NCI-H2227 treated with DMSO at 0.1 percent for 48 hours (cell line): ENCODE measurements at places on chromosomes 7 and 10.

GRCh38 chr10:75207857-75208144 is 2.8 kb upstream of the VDAC2 start:
- DNase-seq: no peak

- no peak for DNase-seq
Measured at GRCh38 chr7:150569245-150569955, 2.2 kb downstream of the GIMAP4 start.

- no peak for DNase-seq
Measured at GRCh38 chr7:139523199-139523941, at the start of gene CLEC2L. Gene CLEC2L (plus strand): TSS chr7:139523685. CDS start chr7:139523928, 243 bp downstream.

DNA sequence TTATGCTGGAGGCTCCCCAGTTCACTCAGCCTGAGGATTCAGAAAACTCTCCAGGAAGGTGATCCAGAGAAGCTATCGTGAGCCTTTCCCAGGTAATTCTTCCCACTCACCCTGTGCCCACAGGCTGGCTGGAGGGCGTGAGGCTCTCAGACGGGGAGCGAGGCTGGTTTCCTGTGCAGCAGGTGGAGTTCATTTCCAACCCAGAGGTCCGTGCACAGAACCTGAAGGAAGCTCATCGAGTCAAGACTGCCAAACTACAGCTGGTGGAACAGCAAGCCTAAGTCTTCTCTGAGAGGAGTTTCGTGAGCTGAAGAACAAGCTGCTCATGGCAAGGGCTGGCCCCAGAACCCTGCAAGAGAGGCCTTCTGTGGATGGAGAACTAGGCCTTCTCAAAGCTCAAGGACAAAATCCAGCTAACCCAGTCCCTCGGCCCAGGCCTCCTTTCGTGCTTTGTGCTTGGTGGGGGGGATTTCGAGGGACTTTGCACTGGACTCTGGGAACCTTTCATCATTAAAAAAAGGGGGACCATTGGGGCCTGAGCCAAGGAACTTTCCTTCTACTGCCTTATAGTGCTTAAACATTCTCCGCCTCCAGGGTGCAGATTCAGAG is 23.6 kb downstream of the NOBOX start:
- no peak for DNase-seq

DNA sequence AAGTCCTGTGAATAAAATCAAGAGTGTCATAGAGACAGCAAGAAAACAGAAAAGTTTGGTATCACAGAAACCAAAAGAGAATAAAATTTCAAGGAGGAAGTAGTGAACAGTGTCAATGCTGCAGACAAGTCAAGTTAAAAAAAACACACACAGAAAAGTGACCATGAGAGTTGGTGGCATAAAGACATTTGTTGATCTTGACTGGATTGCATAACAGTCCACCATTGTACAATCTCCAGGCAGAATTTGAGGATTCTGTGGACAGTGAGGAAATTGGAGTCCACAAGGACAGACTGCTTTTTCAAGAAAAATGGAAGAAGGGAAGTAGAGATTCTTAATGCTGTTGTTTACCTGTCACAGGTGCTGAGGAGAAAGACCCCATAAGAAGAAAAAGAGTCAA is 412.5 kb downstream of the PLXDC2 start:
- no peak for DNase-seq

DNA sequence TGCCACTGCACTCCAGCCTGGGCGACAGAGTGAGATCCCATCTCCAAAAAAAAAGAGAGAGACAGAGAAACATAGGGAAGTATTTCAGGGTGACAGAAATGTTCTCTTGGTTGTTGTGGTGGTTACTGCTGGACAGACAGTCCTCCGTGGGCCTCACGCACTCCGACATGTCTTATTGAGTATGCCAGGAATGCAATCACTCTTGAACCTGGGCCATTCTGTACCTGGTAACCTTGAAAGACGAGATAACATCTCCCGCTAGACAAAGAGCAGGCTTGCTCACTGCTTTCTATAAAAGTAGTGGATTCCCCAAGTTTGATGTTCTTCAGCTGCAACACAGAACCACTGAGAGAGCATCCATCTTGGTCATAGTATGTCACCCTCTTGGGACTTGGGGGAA is 6.7 kb downstream of the CACUL1 start:
- no peak for DNase-seq

DNA sequence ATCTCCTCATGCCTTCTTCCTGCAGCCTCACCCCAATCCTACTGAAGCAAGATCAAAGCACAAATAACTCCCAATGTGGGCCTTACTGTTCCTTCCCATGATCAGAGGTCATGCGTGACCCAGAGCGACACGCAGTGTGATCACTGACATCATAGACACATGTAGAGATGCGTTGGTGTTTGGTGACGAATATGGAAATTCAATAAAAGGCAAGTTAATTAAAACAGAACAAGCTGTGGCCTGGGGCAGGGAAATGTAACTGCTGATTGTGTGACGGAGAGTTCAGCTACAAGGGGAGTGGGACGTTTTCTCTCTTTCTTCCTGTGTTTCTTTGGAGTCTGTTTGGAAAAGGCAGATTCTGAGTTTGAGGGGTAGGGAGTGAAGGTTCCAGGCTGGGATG is 34.8 kb upstream of the CARD11 start:
- no peak for DNase-seq

GRCh38 chr10:118216020-118216419 is 126.1 kb downstream of the FAM204A start:
- DNase-seq: no peak

DNA sequence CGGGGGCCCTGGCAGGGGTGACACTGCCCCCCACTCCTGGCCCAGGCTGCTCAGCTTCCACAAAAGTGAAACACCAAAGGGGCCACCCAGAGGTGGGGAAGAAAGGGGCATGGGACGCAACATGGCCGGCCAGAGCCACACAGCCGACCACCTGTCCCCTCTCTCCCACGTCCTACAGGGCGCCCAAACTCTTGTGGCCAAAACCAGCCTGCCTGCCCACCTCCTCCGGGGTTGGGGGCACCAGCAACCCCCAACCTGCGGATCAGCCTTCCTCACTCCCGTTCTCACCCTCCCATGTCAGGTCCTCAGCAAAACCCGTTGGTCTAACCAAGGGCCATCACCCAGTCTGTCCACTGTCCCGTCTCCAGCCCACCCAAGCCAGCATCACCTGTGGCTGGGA is 79.5 kb upstream of the DNAAF5 start:
- DNase-seq: no peak

GRCh38 chr10:110214371-110214826 is 7.0 kb downstream of the MXI1 start:
- no peak for DNase-seq

DNA sequence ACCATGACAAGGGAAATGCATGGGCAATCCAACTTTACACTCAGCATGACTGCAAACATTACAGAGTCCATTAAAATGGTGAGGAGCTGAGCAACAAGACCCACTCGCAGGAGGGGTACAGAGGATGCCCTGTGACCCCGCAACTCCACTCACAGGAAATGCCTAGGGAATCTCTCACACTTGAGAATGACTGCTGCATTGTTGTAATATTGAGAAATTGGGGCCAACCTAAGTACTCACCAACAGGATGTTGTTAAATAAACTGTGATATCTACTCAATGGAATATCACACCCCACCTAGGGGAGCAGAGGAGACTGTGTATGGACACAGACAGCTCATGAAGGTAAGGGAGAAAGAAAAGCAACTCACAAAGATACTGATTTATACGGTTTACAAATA is 53.4 kb upstream of the CAMK2B start:
- DNase-seq: no peak

GRCh38 chr10:127434006-127434405 is 115.1 kb upstream of the NPS start:
- no peak for DNase-seq

GRCh38 chr10:65793738-65794425 is 1132.0 kb upstream of the LRRTM3 start:
- no peak for DNase-seq

GRCh38 chr7:106460792-106461254 is 176.0 kb upstream of the NAMPT start:
- DNase-seq: no peak

GRCh38 chr7:111094419-111094818 is 3.5 kb downstream of the LRRN3 start:
- DNase-seq: peak; percentile 14

GRCh38 chr10:85919491-85920021 is 447.0 kb downstream of the GRID1 start:
- peak; percentile 81 for DNase-seq

DNA sequence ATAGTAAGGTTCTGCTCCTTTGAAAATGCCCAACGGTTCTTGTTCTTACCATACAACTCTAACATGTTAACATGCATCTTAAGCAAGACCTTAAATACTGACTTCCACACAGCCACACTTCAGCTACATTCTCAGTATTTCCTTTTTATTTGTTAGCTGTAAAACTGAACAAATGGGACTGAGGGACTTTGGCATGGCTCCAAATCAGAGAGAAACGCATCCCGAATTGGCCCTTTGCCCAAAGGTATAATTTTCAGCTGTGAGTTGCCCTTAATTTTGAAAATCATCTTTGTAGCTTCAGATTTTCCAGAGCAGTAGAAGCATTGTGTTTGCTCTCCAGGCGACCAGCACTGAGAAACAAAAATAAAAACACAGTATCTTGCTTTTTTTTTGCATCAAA is 56.4 kb downstream of the NEUROD6 start:
- DNase-seq: peak; percentile 91

GRCh38 chr10:130790339-130790738 is 521.2 kb downstream of the TCERG1L start:
- DNase-seq: no peak

DNA sequence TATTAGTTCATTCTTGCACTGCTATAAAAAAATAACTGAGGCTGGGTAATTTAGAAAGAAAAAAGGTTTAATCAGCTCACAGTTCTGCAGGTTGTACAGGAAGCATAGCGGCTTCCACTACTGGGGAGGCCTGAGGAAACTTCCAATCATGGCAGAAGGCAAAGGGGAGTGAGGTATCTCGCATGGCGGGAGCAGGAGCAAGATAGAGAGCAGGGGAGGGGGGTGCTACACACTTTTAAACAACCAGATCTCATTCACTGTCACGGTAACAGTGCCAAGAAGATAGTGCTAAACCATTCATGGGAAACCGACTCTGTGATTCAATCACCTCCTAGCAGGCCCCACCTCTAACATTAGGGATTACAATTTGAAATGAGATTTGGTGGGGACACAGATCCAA is 11.6 kb downstream of the ADAMTS14 start:
- DNase-seq: no peak

DNA sequence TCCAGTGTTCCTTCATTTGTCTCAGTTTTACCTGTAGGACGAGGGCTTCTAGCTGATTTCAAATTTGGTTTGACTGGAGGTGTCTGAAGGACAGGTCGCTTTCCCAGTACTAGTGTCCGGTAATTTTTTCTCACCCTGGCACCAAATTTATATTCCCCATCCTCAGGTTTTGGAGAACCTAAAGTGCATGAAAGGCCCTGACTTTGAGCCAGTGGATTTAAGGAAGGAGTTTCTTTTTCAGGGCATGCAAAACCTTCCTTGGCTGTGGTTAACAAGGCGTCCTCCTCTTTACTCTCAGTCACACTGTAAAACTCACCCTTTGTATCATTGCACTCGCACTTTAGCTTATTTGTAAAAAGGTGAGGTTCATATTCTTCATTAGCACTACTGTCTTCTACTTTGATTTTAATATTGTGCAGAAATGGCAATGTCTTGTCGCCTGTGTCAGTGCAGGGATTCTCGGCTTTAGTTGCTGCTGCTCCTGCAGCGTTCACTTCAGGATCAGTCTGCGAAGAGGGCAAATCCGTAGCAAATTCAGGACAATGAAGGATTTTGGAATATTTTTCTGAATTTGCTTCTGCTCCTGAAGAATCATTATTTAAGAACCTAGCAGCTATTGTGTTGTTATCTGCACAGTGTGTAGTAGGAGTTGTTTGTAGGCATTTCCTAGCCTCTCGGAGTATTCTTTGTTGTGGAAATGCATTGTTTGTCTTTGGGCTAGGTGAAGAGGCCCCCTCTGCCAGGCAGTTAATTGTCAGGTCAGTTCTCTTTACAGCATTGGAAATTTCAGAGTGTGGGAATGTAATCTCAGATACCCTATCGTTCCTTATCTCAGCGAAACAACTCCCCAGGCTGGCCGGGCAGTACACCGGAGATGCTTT is 9.9 kb downstream of the SKIDA1 start:
- no peak for DNase-seq

DNA sequence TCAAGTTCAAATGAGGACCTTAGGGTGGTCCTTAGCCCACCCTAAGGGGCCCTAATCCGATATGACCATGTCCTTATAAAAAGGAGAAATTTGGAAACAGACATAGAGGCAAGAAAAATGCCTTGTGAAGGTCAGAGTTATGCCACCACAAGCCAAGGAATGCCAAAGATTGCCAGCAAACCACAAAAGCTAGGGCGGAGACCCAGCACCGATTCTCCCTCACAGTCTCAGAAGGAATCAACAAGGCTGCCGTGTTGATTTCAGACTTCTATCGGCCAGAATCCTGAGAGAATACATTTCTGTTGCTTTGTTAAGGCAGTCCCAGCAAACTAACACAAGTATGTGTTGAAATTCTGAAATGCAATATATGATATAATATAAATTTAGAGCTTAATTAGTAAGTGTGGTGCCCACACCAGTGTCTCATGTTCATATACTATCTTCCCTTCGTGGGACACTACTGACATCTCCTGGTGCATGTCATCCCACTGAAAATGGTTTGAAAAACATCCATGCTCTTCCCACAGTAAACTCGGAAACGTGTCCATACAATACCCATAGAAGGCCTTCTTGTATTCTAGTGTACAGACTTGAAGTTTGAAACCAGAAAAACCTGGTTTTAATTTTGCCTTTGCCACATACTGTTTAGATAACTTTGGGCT is 349.0 kb downstream of the TNS3 start:
- no peak for DNase-seq

DNA sequence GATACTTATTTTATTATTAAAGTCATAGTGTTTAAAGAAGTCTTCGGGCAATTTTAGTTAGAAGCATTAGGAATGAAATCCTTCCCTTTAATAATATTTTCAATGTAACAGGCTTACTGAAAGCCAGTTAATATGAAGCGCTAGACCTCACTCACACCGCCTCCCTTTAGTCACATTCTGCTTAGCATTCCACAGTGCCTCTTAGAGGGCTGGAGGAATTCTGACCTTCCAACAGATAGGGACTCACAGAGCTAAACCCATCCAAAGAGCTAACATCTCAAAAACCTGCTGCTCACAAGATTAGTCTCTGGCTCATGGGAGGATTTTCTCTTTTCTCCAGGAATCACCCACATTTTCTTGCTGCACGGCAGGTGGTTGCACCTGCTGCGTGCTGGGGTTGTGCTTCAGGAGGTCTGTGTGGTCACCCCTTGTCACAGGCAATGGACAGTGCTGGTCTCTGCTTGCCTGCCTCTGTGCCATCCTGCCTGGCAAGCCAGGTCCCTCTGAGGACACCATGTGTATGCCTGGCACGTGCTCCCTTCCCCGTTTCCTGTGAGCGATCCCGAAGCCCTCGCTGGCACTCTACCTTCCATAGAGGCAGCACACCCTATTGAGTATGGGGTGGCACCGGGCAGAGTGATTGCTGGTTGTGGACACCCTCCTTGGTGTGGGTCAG is 91.8 kb downstream of the KLF6 start:
- DNase-seq: no peak

DNA sequence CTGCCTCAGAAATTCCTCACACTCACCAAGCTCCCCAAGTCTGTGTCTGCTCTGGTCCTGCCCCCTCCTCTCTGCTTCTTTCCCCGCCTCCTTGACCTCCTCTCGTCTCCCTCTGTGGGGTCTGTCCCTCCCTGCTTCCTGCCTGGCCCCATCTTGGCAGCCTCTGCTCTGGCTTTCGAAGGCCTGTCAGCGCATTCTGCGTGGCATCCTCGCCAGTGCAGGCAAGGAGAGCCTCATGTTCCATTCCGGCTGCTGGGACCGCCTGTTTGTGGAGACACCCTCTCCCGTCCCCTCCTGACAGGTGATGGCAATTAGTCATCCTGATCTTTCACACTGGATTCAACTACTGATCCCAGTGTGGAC is 51.7 kb upstream of the COL13A1 start:
- DNase-seq: no peak
